ENCODE measurements at places on chromosomes 6 and 20.
A peak's percentile ranks its signal among the peaks of the same experiment; 100 is the strongest.

- DNase-seq, result peak; percentile 32
These were observed 5.5 kb upstream of the BAK1 start for GRCh38 chr6:33585403-33586107.

DNA sequence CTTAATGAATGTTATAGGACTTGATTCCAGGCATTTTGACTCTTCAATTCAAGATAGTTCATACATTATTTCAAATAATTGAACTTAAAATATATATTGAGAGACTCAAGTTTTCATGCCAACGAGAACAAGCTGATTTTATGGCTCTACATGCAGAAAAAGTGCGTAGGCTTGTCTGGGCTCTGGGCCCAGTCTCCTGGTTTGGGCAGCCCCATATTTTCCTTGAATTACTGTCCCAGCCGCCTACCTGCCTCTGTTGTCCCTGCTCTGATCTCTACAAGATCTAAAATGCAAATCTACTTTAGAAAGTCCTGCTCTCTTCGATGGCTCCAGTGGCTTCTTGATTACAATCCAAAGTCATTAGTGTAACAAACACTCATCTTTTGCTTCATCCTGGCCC lies 537.4 kb upstream of the CHD6 start:
- DNase-seq, result no peak

DNA sequence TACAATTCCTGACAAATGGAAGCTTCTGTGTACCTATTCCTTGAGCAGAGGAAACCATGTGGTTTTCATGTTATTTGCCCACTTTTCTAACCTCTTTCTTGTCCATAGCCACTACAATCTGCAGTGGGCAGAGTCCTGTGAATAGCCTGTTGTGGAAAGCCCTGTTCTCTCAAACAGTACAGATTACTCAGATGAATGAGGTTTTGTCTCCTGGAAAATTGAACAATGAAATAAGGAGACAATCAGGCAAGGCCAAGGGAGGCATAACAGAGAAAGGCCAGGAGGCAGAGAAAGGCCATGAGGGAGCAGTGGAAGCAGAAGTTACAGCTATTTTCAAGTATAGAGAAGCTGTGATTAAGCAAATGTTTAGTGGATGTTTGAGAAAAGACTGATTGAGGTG lies 189.3 kb downstream of the GRIK2 start:
- DNase-seq, result no peak

- DNase-seq, result no peak
These were observed 7.7 kb upstream of the MLIP start for GRCh38 chr6:54103497-54103896.

GRCh38 chr6:45998524-45998923 lies 17.1 kb downstream of the CLIC5 start:
- DNase-seq, result no peak

DNA sequence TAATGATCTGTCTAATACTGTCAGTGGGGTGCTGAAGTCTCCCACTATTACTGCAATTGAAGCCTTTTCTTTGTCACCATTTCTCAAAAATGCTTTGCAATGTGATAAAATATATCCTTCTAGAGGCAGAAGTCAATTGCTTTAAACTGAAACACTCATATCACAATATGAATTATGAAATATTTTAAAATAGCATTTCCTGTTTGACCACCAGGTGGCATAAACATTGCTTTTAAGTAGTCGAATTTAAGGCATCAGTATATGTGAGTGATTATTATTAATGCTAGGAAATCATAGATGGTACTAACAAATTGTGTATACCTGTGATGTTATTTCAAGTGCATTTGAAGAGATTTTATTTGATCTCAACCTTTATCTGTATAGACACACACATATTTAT lies 87.5 kb downstream of the MEI4 start:
- DNase-seq, result no peak

- DNase-seq, result no peak
These were observed 141.4 kb upstream of the SULF2 start for GRCh38 chr20:47926731-47927130.

GRCh38 chr6:153216789-153217188 lies 85.7 kb upstream of the RGS17 start:
- DNase-seq, result no peak

DNA sequence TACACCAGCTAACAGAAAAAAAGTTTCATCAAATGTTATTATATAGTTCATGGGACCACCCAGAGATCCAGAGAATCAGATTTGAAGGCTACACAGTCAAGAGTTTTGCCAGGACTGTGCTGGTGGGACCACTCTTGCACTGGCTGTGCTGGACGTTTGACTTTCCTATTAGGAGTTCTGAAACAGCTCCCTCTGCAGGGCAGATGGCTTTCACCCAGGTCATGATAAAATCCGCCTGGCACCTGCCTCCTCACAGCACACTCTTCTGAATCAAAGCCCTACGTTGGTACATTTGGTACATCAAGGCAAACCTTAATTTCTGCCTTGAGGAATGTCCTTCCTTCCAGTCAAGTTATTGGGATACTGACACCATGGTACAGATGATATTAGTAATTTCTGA lies 302.1 kb downstream of the ZNF217 start:
- DNase-seq, result no peak

DNA sequence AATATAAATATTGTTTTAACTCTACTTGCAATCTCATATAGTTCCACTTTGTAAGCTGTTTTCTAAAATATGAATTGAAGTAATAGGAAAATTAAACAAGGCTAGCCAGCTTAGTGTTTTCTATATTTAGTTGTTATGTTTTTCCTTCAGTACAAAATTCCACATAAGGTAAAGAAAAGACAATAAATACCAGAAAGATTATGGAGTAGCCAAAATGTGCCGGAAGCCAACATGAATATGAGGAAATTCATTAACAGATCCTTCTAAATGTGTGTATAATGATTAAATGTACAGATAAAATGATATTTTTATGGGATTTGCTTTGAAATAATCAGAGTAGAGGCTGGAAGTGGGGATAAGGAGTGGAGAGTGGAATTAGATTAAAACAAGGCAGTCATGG lies 52.5 kb upstream of the COL21A1 start:
- DNase-seq, result no peak

- no peak for DNase-seq
These were observed 18.4 kb upstream of the RAMACL start for GRCh38 chr6:166604911-166605310.

DNA sequence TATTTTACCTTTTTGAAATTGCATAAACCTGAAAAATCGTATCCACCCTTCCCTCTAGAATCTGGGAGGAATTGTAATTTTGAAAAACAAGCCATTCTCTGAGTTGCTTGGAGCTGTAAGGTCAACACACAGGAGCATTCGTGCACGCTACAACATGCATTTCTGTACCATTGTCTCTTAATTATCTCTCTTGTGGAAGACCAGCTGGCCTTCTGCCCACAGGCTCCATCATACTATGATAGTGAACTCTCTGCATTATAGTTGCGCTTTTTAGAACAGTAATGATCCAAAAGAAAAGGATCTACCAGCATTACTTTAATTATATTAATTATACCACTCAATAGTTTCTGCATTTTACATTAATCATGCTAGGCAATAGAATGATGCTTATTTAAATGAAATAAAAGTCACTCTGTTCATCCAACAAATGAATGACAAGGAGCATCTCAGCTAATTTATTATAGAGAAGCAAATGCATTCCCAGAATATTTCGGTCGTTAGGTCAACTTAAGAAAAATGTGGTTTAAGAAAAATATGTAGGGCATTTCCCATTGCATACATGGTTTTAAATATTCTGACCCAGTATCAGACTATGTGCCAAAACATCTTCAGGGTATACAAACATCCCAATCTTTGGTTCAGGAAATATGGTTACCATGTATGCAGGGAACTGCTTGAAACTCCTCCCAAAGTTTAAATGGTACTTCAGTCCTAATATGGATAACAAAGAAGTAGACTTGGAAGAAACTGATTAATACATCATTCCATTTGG lies 263.5 kb downstream of the TFAP2A start:
- no peak for DNase-seq

DNA sequence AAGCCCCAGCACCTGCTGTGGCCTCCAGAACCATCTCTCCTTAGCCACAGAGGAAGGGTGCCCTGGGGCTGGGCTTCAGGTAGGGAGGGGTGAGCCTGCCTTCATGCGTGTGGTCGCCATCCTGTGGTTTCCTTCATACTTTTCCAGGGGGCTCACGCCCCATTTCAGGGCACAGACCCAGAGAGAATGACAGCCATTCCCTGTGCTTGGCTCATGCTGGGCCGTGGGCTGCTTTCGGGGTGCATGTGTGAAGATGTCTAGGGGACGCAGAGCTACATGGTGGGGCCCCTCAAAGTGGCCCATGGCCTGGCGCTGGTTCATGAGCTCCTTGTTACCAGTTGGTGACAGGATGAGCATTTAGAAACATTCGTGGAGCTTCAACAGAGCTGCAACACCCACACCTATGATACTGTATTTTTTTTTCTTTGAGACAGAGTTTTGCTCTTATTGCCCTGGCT lies 190.3 kb upstream of the SLC24A3 start:
- DNase-seq, result no peak

- peak; percentile 41 for DNase-seq
These were observed 97.4 kb upstream of the RNF24 start for GRCh38 chr20:4112481-4113421.

DNA sequence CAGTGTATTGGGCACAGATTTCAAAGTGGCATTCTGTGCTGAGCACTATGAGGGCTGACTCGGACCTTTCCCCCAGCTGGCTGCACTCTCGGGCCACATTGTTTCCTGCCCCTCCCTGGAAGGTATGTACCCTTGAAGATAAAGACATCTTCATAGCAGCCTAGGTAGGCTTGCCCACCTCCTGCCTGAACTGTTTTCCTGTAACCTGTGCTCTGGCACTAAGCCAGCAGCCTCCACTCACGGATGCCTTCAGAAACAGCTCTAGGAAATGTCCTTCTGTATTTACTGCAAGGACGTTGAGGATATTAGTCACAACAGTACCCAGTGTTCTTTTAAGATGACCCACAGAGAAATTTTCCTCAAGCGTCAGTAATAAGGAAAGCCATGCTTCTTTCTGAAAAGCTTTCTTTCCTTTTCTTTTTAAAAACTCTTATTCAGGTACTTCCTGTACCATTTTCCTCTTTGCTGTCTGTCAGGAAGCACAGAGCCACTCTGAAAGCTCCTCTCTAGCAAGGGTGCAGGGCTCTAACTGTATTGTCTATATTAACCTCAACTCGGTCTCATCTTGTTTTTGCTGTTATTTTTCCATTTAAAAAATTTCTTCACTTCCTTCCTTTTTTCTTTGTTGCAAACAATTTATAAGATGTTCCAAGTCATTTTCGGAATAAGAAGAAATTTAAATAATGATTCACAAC lies 43.5 kb downstream of the TTI1 start:
- DNase-seq, result peak; percentile 18

DNA sequence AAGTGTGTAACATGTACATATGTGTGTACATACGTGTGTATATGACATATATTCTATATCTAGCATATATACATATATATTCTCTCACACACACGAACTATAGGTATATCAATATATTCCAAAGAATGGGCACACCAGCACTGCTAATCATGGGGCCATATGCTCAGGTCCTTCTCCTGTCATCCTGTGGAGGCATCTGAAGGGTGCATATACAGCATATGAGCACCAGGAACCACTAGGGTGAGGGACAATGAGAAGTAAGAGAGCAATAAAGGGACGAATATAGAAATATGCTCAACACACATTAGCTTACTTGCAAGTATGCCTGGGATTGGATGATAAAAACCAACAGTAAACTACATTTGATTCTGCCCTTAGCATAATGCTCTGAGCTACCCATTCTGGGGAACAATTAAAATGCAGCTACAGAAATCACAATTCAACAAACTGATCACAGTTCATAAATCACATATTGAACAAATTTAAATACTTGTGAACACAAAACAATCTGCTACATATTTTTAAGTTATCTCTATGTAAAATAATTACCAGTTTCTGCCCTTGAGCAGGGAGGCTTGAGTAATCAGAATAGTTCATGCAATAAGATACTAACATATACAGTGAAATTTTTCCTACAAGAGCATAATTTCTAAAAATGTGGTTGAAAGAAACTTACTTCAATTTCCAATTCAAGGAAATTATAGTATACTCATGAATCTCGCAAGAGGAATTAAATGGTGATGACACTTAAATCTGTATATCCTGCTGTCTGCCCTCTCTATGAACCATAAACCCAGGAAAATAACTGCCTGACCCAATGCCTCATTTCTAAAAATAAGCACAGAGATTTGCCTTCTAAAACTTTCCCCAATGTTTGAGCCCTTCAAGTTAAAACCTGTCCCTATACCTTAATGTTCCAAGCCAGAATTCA lies 272.2 kb upstream of the THEMIS start:
- DNase-seq, result no peak

GRCh38 chr20:58702859-58703648 lies 10.5 kb downstream of the NPEPL1 start:
- no peak for DNase-seq

DNA sequence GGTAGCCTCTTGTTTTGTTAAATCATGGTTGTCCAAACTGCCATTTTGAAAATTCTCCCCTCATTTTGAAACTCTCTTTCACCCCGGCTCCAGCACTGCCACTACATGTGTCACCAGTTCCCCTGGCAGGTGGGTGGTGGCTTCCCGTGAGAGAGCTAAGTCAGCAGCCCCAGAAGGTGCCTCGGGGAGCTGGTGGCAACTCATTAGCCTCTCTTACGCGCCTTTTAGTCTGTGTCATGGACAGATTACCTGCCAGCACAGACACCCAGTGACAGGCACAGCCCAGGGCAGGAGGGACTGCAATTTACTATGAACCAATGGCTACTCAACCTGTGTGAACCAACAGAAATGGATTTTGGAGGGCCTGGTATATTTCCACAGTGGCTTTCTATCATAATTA lies 147.1 kb upstream of the SASH1 start:
- DNase-seq, result no peak

DNA sequence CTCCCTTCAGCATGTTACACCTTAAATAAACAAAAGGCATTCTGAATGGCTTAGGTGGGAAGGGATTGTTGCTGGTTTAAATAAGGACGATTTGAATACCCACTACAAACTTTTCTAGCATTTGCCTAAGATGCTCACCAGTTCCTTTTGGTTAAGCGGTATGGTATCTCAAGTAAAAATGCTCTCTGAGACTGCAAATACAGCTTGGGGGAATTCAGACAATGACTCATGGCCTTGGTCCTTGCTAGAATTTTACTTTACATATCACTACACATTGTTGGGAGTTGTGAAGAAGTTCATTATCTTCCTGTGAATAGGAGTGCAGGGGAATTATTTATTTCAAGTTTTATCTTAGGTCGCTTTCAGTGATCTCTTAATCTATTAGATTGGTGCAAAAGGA lies 670.7 kb downstream of the UTRN start:
- no peak for DNase-seq

GRCh38 chr20:11795071-11795615 lies 122.5 kb upstream of the BTBD3 start:
- no peak for DNase-seq

- no peak for DNase-seq
These were observed 167.4 kb downstream of the COL9A1 start for GRCh38 chr6:70135219-70136160.

GRCh38 chr6:42963855-42964605 lies 3.5 kb downstream of the GNMT start:
- DNase-seq, result no peak
